ENCODE measurements at places on chromosomes 3 and 15.

GRCh38 chr3:51959651-51960050 lies 4.5 kb downstream of the GPR62 start:
- no peak for DNase-seq

DNA sequence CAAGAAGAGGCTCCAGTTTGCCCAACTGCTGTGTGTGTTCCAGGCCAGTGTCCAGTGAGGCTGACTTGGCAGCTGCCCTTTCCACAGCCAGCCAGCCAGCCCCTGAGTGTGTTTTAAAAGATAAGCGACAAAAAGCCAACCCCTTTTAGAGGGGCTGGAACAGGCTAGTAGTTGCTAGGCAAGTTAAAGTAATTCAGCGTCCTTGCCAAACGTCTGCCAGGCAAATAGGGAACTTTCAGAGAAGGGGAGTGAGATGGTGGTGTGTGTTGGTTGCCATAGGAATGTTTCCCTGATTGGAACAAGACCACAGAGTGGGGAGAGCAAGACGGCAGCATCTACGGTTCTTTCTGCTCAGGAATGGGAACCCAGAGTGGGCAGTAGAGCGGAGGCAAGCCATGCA lies 86.3 kb downstream of the TMEM108 start:
- DNase-seq: no peak

DNA sequence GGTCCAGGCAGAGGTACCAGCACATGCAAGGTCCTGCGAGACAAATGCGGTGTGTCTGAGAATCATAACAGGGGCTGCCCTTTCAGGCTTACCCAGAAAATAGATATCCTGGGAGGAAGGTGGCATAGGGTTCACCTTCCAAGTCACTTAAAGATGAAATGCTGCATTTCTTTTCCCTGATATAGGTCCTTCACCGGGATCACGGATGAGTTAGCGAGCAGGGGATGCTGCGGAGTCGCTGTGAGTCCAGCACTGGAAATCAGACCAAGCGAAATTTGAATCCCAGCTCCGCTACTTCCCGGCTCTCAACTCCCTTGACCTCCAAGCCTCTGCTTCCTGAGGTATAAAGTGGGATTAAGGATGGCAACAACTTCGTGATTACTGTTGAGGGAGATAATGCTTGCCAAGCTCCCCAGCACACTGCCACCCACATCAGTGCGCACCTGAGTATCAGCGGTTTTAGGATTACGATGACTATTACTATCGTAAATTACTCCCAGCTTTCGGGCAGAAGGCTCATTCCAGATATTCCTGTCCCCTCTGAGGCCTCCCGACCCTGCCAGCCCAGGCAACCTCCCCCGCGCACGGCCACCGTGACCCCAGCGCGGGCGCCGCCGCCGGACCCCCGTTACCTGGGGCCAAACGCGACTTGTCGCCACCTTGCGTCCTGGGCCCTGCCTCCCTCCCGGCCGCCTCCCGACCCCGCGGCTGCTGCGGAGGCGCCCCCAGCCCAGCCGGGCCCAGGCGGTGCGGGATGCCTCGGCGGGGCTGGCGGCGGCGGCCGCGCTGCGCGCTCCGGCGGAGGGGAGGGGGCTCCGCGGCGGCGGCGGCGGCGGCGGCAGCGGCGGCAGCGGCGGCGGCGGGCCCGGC lies 589 bp upstream of the GPR27 start:
- no peak for DNase-seq

DNA sequence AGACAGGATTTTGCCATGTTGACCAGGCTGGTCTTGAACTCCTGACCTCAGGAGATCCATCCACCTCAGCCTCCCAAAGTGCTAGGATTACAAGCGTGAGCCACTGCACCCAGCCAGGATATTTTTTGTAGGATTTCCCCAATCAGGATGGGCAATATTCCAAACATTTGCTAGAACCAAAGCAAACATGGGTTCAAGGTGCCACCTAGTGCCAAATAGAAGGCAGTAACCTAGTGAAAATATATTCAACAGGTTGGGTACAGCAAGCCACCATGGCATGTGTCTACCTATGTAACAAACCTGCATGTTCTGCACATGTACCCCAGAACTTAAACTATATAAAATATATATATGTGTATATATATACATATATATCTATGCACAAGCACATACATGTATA lies 185.9 kb upstream of the CADM2 start:
- DNase-seq: no peak

DNA sequence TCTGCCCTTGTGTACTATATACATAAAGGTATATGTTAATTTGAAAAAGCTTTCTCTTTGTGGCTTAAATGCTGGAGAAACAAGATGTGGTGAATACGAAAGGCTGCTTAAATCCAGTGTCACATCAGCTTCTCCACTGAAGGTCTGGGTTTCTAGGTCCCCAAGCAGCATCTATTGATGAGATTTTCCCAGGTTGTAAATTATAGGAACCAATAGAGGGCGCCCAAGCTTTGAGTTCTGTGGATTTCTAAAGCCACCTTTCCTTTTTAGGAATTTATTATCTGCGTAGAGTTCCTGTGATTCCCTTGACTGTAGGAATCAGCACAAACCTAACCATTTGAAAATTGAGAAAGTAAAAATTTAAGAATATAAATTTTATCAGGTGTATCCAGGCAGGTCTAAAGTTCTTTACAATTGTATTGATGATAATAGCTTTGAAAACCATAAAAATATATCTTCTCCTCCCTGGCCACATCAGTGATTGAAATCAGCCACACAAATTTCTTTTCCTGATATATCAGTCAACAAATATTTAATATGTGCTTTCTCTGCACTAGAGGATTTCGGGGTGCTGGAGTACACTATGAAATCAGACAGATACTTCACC lies 88.3 kb upstream of the ADAMTSL3 start:
- DNase-seq: no peak

- DNase-seq: no peak
Measured at GRCh38 chr3:58037141-58037910, 29.1 kb downstream of the FLNB start.

GRCh38 chr3:23493889-23494288 lies 290.8 kb downstream of the UBE2E2 start:
- no peak for DNase-seq

Data from forelimb muscle (tissue), 1 donor.